ENCODE measurements at places on chromosomes 3 and 15. TPM values are rescaled to one million over a fixed set of nuclear protein-coding genes. Genes with fewer than 3 reads are reported as not detected.

- no peak for ATAC-seq
Measured at GRCh38 chr3:122918576-122919290, 108.8 kb downstream of the SEMA5B start.

GRCh38 chr3:37988931-37989525, 1.6 kb upstream of the VILL start:
- no peak for ATAC-seq

DNA sequence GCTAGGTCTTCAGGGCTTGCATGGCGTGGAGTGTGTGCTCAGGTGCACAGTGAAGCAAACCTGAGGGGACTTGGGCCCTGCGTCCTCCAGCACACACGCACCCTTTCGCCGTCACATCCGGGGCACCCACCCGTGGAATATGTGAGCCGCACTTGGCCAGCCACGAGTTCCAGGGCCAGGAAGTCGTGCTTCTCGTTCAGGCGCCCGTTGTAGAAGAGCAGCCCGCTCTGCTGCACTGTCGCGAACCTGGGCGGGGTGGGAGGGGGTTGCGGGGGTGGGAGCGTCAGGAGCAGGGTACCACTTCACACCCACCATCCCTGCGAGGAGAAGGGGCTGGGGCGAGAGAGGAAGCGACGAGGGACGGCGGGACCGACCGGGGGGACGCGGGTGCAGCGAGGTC, 7.1 kb downstream of the CELSR3 start:
- no peak for ATAC-seq

DNA sequence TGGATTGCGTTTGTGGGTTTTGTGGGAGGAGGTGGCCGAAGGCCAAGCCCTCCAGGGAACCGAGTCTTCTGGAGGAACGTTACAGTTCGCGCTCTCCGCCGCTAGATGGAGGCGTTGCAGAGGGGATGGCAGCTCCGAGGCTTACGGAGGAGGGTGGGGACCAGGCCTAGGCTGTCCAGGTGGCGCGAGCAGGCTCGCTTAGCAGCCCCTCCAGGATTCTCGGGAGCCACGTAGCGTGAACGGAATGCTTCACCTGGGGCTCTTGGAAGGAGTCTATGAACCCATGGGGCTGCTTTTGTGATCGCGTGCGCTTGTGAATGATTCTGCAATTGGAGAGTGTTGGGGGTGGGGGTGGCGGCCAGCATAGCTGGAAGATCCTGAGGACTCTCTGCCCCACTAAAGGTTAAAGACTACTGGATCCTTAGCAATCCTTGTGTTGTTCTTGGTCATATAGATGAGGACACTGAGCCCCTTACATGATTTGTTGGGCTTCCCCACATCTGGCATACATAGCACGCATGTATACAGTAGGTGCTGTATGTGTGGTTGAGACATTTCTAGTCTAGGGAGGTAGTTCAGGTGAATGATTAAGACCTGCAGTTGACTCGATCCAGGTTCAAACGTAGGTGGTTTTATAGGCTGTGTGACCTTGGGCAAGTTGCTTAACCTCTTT, 25.7 kb downstream of the FAM3D start:
- ATAC-seq = peak; percentile 82

GRCh38 chr3:10933021-10933420, 59.5 kb upstream of the SLC6A1 start:
- no peak for ATAC-seq

DNA sequence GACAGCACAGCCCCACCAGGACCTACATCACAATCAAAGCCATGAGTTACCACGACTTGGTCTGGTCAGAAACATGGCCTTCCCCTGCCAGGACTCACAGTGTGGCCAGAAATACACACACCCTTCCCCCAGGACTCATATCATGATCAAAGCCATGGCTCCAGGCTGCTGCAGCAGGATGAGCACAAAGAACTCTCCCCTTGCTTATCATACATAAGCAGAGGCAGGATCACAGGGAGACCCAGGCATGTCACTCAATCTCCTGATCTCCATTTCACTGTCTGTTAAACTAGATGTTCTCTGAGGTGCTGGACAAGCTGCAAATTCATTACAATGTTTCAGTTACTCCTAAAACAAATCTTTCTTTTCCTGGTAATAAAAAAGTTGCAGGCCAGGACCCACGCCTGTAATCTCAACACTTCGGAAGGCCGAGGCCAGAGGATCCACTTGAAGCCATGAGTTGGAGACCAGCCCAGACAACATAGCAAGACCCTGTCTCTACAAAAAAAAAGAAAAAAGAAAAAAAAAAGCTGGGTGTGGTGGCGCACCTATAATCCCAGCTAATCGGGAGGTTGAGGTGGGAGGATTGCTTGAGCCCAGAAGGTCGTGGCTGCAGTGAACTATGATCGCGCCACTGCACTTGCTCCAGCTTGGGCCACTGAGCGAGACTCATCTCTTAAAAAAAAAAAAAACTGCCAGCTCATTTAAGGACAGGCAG, 1.2 kb downstream of the PFKFB4 start:
- ATAC-seq = no peak

DNA sequence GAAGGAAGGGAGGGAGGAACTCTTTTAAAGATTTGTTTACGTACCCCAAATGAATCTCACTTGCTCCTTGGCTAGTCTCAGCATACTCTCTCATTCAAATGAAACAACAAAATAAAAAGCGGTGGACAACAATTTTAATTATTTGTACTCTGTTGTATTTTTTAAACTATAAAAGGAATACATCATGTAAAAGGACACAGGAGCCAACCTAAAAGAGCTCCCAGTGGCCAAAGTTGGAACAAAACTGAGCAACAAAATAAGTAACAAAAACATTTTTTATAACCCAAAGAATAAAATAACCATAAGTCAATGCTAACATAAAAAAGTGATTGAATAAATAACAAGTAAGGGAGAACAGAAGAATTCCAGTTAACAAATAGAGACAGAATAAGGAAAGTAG, 24.4 kb upstream of the SSUH2 start:
- no peak for ATAC-seq

GRCh38 chr3:181710345-181711291, 1.1 kb upstream of the SOX2 start:
- ATAC-seq = no peak

GRCh38 chr3:170137986-170138385, 43.5 kb downstream of the PHC3 start:
- no peak for ATAC-seq

- ATAC-seq = no peak
Measured at GRCh38 chr15:43748376-43748775, 2.1 kb downstream of the PDIA3 start.

DNA sequence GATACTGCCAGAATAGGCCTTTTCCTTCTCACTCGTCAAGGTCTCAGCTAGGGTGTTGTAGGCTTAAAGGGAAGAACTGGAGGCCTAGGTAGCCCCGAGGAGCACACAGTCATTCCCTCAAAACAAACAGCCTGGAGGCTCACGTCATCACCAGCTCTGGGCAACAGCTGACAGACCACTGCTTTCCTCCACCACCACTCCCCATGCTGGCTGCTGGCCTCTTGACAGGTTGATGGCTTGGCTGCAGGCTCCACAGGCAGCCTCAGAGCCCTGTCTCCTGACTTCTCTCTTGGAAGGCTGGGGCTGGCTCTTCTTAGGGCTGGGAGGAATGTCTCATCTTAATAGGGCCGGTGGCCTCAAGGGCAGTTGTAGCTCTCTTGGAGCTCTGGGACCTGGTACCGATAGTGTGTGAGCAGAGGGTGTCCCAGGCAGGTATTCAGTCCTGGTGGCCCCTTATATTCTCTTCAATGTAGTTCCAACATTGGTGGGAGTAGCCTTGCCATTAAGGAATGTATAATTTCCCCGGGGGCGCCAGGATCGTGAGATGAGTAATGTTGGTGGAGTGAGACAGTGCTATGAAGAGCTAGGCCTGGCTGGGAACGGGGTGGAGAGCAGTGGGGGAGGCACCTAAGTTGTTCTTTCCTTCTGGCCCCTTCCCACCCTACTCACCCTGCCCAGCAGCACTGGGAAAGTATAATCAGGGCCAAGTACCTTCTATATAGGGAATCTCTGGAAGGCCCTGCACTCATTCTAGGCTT, 6.1 kb upstream of the AP2M1 start:
- peak; percentile 39 for ATAC-seq

DNA sequence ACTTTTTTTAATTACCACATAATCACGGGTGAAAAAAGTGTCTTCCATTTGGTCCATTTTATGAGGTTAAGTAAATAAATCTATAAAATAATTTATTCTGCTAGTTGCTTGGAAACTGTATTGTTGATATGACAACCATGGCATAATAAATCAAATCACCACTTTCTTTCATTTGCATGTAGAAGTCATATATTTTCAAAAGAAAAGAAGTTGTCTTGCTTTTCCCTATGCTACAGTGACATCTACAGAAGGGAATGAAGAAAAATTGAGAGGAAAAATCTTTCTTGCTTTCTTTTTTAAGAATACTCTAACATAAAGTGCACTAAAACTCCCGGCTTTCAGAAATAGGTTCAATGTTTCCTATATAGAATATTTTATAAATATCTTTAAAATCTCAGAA, 228.5 kb downstream of the ZBBX start:
- no peak for ATAC-seq

DNA sequence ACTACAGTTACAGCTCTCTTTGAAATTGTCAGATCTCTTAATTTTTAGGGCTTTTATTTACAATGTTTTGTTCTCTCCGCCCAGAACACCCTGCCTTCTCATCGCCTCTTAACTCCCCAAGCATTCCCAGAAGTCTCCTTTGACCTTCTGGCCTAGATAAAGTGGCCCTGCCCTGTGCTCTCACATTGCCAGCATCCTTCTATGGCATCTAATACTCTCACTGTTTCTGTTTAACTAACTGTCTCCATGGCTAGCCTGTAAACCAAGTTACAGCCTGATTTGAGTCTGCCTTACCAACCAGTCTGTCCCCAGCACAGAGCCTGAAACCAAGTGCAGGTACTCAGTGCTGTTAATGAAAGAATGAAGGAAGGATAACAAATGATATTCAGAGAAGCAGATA, 19.9 kb downstream of the COL8A1 start:
- ATAC-seq = peak; percentile 31

GRCh38 chr3:86993704-86994103, 2.8 kb upstream of the VGLL3 start:
- ATAC-seq = no peak

ZKSCAN7 gene
- 6.1 TPM for total RNA-seq

ADAMTS7 gene
- 4.7 TPM for total RNA-seq

DNASE1L3 gene
- 0.58 TPM for total RNA-seq

GHSR gene
- not detected for total RNA-seq
